ENCODE measurements at places on chromosomes 3 and 15.

DNA sequence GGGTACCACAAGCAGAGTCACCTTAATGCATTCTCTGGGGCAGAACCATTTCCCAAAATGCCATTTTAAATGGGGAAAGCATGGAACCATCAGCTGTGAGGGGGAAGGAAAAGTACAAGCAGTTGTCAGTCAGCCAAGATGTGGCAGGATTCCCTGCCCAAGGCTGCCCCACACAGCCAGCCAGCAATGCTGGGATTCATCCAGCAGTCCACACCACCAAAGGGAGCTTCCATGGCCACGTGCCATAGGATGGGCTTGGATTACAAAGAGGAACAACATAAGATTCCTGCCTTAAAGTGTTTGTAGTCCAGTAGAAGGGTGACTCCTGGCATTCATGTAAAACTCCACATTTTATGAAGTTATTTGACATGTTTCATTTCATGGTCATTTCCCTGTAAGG lies 233.3 kb downstream of the SHOX2 start:
- no peaks in the 10 kb centered on the region for H3K36me3 ChIP-seq
- peaks cover 3% of the 10 kb centered on the region for H3K4me1 ChIP-seq
- no peak overlapping the region for H3K4me3 ChIP-seq
- DNase-seq: no peak
- H3K27me3 ChIP-seq: no peaks in the 10 kb centered on the region

GRCh38 chr3:45552031-45552793 lies 42.3 kb upstream of the LIMD1 start:
- no peak for DNase-seq
- no peak overlapping the region for H3K27ac ChIP-seq
- H3K27me3 ChIP-seq: no peaks in the 10 kb centered on the region
- no peaks in the 10 kb centered on the region for H3K36me3 ChIP-seq
- H3K4me3 ChIP-seq: no peak overlapping the region

DNA sequence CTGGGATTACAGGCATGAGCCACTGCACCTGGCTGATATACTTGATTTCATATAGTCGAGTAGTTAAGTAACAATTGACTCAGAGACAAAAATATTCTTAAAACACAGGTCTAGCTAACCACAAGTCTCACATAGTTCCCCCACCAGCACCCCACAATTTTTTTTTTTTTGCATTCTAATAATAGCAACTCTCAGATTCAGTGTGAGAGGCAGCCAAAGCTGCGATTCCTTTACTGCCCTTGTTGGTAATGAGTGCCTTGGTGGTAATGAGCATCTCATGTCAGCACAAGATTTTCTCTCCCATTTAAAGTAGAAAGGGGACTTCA lies 72.5 kb downstream of the WWTR1 start:
- H3K36me3 ChIP-seq: no peaks in the 10 kb centered on the region
- H3K27me3 ChIP-seq: no peaks in the 10 kb centered on the region
- DNase-seq: no peak
- no peak overlapping the region for H3K27ac ChIP-seq
- H3K4me1 ChIP-seq: peaks cover 37% of the 10 kb centered on the region

- DNase-seq: peak; percentile 79
- H3K36me3 ChIP-seq: peaks cover 13% of the 10 kb centered on the region
- peaks cover 18% of the 10 kb centered on the region for H3K4me1 ChIP-seq
- H3K4me3 ChIP-seq: peak overlapping the region; percentile 90
Measured at GRCh38 chr3:196941729-196942225, 551 bp downstream of the NCBP2 start.
